Left hindlimb (tissue), 1 donor: ENCODE measurements at places on chromosomes 16 and 17.

DNA sequence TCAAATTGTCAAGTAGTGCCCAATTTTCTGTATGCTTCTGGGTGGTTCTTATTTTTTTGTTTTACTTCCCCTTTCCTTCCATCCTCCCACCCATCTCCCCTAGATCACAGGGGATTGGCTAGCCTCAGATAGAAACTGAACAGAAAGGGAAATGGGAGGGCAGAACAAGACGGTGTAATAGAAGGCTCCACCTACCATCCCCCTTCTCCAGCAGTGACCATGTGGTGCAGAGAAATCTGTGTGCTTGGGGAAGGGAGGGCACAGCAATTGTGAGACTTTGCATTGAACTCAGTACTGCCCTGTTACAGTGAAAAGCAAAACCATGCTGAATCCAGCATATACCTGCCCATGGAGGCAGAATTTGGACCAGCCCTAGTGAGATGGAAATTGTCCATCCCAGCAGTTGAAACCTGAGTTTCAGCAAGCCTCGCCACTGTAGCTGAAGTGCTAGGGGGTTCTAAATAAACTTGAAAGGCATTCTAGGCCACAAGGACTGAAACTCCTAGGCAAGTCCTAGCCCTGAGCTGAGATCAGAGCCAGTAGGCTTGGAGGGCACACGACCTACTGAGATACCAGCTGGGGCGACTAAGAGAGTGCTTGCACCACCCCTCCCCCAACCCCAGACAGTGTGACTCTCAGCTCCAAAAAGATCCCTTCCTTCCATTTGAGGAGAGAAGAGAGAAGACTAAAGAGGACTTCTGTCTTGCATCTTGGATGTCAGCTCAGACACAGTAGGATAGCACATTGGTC is 5.2 kb downstream of the SLFN11 start:
- DNase-seq = no peak

- DNase-seq = no peak
These were observed 91.7 kb upstream of the CACNG3 start for GRCh38 chr16:24164416-24164815.

DNA sequence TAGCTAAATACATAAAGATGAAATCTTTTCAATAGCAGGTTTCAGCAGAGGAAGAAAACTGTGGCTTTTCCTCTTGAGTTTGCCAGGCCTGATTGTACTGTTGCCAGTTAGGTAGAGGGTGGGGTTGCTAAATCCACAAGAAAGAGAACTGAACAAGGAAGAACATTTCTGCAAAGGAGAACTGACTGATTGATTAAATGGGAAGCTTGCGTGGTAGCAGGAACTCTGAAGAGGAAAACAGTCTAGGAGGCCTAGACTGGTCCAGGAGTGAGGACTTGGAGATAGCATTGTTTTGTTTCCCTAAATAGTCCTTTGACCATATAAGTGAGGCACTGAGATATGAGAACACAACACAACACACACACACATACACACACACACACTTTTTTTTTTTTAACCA is 18.8 kb downstream of the LRRC36 start:
- no peak for DNase-seq

DNA sequence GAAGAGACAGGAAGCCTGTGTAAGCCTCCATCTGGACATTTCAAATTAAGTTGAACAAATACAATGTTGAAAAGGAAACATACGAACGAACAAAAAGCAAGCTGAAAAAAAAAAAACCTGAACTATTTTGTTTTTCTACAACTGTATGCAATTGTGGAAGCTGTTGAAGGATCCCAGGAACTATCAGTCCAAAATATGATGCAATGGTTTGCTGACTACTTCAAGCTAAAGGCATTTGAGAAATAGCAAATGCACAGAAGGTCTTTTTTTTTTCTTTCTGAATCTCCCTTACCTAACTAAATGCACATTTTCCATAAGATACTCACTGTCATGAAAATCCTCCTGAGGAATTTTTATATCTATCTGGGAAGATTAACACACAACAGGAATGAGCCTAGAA is 40.2 kb downstream of the MAF start:
- DNase-seq = no peak

DNA sequence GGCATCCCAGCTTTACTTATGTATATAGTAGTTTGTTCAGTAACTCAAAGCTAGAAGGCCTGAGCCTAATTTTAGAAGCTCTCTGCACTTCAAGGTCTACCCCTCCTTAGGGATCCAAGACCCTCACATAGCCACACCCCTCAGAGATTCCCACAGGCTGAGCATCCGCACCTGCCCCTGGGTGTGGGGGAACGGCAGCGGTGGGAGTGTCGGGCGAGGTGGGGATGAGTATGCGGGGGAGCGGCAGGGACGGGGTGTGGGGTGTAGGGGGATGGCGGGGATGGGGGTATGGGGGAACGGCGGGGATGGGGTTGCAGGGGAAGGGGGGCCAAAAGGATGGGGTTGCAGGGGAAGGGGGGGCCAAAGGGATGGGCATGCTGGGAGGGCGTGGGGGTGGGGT is 24.9 kb upstream of the BEAN1 start:
- no peak for DNase-seq

DNA sequence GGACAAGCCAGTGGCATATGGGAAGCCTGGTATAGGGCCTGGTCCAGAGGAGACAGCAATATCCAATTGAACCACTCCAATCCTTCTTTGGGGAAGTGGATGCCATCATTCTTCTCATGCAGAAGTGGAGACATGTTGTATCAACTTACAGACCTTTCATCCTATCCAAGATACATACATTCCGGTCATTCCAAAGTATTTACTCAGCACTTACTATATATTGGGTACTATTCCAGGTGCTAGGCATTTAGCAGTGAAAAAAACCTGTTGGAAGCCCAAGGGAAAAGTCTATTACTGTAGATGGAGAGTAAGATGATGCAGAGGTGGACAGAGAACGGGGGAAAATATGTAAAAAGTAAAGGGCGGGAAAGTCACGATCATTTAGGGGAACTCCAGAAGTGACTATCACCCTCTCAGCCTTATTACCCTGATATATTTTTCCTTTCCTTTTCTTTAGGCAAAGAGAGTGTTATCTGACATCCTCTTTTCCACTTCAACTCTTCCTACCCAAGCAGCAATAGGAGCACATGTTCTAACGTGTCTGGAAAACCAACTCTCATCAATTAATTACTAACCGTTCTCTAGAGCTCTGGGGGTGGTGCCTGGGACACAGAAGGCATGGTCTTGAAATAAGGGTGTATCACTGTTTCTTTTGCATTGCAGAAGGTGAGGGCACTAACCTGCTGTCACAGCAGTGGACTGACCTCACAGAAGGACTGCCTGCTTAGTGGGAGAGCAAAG is 210.1 kb upstream of the MAF start:
- DNase-seq = no peak

GRCh38 chr17:31195305-31195704 is 100.5 kb downstream of the NF1 start:
- DNase-seq = no peak

- DNase-seq = no peak
These were observed 28.2 kb upstream of the KPNB1 start for GRCh38 chr17:47621293-47622179.

DNA sequence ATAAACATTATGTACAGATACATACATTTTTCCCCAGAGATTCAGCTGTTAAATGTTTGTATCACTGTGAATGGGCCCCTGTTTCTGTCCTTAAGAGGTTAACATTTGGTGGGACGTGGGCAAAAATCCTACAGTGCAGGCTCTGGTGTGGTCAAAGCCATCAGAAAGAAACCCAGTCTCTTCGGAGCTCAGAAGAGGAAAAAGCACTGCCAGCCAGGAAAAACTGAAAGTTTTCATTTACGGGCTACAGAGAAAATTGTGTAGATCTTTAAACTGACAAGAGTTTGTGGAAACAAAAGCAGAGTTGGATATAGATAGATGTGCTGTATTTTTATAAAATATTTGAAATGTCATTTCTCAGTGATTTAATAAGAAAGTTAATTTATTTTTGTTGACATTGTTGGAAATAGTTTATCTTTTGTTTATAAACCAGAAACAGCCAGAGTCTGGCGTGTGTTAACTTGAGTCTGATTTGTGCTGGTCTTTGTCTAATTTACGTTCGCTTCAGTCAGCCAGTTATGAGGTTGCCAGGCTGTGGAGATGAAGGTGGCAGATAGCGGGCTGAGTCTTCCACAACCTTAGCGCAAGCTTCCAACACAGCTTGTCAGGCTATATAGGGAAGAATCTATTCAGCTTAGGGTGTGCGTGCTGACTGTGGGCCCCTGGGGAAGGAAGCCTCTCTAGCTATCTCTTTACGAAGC is 9.5 kb upstream of the TEKT3 start:
- DNase-seq = no peak

GRCh38 chr17:34527908-34528470 is 51.4 kb upstream of the TMEM132E start:
- DNase-seq = no peak

DNA sequence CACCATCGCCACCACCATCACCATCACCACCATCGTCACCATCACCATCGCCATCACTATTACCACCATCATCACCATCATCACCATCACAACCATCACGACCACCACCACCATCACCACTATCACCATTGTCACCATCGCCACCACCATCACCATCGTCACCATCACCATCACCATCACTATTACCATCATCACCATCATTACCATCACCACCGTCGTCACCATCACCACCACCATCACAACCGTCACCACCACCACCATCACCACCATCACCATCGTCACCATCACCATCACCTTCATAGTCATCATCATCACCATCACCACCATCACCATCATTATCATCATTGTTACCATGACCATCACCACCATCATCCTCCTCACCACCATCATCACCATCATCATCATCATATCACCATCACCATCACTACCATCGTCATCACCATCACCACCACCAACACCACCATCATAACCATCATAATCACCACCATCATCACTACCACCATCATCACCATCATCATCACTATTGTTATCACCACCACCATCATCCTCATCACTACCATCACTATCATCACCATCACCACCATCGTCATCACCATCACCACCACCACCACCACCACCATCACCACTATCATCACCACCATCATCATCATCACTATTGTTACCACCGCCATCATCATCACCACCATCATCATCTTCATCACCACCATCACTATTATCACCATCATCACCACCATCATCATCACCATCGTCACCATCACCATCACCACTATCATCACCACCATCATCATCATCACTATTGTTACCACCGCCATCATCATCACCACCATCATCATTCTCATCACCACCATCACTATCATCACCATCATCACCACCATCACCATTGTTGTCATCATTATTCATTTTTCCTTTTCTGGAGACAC is 51.5 kb upstream of the ZNF469 start:
- DNase-seq = no peak

DNA sequence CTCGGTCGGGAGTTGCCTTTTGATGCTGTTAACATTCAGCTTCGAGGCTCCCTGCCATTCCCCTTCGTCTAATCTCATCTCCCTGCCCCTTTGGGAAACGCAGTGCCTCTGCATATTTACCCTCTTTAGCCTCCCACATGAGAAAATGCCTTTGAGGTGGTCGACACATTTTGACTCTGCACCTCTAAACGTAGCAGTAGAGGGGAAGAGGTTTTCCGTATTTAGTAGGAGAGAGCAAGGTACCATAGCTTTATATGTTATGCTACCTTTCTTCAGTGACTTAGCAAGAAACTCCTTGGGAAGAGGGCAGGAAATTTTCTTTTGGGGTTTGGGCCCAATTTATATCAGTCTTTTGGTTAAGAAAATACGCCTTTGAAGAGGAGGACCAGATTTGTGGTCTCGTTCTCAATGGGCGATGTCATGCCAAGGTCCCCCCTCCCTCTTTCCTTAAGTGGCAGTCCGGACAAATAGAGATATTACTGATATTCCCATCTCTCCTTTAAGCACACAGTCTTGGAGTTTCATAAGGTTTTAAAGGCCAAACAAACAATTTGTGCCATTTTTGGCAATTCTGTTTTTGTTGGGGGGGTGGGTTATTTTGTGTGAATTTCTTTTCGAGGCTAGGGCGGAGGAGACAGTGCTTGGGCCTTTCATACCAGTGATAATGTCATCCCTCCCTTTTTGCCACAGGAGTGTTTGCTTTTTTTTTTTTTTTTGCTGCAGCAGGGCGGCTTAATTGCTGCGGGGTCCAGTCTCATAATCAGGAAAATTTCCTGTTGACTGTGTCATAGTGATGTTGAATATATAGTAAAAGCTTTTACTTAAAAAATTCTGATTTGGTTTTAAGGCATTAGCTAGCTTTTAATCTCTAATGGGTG is 1.5 kb downstream of the PAFAH1B1 start:
- DNase-seq = no peak

- DNase-seq = no peak
These were observed 66.9 kb downstream of the SKAP1 start for GRCh38 chr17:48363161-48363560.

DNA sequence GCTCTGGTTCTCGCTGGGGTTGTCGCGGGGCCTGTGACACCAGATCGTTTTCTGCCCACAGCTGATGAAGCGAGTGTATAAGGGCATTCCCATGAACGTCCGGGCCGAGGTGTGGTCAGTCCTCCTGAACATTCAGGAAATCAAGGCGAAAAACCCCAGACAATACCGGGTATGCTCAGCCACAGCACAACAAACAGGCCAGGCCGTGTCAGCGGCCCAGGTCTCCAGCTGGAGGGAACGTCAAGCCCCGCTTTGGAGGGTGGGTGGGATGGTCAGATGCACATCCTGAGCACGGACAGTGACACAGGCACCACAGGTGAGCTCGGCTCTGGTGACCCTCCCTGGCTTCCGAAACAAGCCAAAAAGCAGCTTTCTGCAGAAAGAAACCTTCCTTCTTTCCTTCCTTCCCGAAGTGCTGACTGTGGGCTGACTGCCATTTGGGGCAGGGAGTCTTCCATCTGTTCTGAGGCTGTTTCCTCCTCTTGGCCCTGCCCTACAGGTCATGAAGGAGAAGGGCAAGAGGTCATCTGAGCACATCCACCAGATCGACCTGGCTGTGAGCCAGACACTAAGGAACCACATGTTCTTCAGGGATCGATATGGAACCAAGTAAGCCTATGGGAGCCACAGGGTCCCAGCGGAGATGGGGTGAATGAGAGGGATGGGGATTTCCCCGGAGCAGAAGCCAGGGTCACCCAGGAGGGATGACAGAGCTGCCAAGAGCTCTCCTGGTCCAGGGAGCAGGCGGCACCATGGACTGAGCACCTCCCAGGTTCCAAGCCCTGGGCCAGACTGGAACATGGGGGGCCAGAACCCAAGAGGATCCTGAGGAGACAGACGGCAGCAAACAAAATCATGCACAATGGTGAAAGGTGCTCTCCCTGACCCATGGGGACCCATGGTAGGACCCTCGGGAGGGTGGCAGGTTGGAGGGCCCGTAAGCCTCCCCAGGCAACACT is 79.4 kb downstream of the GOSR1 start:
- no peak for DNase-seq

GRCh38 chr17:68457168-68457538 is at the start of gene WIPI1:
WIPI1 (minus strand) TSS chr17:68457496; CDS start chr17:68457421, 75 bp downstream.
- DNase-seq = no peak
